ENCODE measurements at places on chromosomes 7 and 10.

DNA sequence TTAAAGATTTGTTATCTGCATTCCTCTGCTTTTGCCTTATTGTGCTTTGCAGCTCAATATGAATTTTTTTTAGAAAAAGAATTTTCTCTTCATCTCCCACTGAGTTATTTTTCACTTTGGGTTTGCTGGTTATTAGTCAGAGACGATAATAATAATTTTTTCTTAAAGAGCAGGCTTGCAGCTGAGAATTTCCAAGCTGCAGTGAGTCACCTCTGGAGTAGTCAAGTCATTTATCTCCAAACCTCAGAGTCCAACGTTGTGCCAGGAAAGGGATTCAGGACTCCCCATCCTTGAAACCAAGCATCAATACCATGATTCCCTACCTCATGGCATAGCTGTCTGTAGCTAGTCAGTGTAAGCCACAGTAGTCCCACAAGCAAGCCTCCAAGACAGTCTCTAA is 15.2 kb upstream of the EGR2 start:
- no peak for DNase-seq

DNA sequence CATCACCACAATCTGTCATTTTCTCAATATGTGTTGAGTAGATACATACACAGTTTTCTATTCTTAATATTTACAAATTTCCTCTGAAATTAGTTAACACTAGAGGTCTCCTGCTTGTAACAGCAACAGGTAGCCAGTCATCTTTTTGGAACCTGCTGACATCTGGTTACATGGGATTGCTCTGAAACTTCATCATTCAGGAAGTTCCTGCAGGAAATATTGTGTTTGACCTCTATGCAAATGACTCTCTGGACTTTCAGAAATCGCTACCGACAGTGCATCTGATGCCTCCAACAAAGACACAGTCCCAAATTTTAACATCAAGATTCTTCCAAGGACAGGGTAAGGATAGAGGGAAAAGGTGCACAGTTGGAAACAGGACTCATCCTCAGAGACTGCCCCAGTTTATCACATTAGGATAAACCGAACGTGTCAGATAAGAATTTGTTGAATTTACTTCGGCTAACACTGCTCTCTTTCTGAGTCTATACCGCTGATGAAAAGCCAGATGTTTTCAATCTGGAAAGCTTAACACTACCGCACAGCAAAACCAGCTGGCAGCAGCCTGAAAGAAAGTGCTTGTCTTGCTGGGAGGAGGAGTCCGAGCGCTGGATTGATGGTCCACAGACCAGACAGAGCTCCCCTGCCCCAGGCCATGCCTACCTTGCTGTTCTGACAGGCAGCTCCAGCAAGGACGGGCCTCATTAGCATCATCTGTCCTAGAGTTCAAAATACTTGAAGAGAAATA is 633.4 kb downstream of the PARD3 start:
- DNase-seq: no peak

DNA sequence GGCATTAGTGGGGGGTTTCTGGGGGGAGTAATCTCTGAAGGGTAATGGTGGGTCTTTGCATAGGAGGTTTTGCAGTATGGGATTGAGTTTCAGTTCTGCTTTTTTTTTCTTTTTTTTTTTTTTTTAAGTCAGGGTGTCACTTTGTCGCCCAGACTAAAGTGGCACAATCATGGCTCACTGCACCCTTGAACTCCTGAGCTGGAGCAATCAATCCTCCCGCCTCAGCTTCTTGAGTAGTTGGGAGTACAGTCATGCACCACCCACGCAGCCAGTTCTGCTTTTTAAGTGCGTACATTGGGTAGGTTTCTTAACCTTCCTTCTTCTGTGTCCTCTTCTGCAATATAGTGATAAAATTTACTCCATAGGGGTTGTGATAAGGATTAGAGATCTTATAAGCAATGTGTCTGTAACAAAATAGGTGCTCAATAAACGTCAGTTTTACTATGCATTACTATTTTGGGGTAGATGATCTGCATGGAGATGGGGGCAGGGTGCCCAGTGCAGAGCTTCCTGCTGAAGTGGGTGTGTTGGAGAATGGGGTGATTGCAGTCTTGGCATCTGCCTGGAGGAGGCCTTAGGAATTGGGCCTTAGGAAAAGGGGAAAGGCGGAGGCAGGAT is 9.6 kb downstream of the KAZALD1 start:
- DNase-seq: no peak

DNA sequence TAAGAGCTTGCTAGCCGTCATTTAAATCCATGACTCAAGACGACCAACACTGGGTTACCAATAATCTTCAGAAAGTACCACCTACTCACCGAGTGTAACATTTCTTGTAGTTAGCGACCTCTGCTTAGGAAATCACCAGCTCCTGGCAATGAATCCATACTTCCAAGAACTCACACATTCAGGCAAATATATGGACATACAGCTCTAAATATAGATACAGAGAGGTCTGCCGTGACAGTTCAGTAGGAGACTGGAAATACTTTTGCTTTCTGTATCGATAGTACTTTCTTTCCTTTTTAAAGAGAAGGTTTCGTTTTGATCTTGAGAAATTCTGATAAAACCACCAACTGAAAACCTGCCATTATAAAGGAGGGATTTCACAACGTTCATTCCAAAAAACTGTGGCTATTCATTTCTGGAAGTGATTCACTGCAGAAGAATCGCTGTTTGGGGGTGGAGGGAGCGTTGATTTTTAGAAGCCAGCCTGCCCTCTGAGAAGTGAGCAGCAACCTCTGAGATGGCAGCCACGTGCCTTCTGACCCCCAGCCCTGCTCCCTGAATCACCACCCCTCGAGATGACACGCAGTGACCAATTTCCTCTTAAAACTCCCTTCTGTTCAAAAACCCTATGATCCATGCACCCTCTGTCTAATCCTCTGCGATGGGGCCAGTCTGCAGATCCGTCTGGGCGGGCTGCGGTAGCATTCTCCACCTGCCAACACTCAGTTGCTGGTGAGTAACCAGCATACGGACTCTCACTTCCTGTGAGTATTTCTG is 179.0 kb upstream of the KLF14 start:
- peak; percentile 91 for DNase-seq

DNA sequence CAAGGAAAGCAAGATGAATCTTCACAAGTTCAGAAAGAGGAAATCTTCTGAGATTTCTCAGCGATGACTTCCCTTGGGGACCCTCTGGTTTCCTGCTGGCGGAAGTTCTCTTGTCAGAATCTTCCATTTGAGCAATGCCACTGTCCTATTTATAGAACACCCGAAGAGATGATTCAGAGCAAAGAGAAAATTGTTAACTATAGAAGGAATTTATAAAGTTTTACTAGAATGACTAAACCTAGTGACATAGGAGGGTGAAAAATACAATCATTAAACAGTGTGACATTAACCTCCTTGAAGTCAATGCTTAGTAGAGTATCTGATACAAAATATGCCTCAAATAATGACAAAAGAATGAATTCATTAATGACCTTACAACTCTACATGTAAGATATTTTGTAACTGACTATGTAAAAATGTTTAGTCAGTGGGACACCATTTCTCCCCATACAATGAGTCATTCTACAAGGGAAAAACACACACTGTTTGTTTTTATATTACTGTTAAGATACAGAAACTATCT is 206.5 kb upstream of the CNTNAP2 start:
- no peak for DNase-seq

- DNase-seq: no peak
Observed at GRCh38 chr7:73716318-73716890, 3.1 kb downstream of the STX1A start.

GRCh38 chr10:10797513-10797912 is 220.2 kb upstream of the CELF2 start:
- DNase-seq: no peak

DNA sequence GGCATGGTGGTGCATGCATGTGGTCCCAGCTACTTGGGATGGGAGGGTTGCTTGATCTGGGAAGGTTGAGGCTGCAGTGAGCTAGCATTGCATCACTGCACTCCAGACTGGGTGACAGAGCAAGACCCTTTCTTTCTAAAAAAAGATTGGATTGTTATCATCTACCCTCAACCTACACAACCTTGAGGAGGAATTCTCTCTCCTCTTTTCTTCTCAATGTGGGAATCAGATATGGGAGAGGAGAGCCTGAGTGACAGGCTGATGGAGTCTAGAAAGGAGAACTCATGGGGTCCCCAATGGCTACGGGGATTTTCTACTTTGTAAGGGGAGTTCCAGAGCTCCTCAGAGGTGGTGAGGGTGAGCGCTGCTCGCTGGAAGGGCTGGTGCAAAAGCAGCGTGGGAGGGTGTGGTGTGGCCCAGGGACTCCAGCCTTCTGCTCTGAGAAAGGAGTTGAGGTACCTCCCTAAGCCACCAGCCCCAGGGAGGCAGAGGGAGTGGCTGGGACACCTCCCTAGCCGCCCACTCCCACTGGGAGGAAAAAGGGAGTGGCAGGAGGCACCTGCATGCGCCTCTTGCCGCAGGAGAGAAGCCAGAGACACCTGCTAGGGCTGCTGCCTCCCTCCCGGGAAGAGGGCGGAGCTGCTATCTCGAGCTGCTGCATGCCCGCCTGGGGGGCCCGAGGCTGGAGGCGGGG is 48.4 kb downstream of the GATA3 start:
- no peak for DNase-seq

DNA sequence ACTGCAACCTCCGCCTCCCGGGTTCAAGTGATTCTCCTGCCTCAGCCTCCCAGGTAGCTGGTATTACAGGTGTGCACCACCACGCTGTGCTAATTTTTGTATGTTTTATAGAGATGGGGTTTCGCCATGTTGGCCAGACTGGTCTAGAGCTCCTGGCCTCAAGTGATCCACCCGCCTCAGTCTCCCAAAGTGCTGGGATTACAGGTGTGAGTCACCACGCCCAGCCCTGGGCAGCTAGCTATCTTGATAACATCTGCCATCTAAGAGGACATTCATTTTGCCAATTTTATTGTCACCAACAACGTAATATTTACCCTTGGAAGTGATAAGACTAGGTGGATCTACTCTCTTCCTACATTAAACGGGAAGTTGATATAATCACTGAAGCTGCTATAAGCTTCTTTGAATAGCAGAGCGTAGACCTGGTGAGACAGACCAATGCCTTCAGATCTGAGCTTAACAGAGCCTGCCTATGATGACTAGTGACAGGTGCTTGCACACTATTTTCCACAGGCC is 39.7 kb upstream of the SLC35B4 start:
- no peak for DNase-seq

GRCh38 chr10:2529945-2530344 is 537.4 kb upstream of the PFKP start:
- no peak for DNase-seq

DNA sequence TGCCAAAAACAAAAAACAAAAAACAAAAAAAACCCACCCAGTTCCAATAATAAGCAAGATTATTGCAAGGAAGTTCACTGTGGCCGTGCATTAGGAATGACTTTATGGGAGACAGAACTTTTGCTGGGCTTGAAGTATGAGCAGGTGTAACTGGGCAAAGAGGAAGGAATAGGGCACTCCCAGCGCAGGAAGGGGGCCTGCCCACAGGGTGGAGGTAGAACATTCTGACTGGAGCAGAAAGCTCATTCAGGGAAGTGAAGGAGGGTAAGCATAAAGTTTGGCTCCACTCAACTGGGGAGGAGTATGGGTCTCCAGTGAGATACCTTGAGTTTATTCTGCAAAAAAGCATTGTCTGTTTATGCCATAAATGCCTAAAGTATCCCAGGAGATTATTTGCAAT is 42.1 kb upstream of the WIPF3 start:
- no peak for DNase-seq

DNA sequence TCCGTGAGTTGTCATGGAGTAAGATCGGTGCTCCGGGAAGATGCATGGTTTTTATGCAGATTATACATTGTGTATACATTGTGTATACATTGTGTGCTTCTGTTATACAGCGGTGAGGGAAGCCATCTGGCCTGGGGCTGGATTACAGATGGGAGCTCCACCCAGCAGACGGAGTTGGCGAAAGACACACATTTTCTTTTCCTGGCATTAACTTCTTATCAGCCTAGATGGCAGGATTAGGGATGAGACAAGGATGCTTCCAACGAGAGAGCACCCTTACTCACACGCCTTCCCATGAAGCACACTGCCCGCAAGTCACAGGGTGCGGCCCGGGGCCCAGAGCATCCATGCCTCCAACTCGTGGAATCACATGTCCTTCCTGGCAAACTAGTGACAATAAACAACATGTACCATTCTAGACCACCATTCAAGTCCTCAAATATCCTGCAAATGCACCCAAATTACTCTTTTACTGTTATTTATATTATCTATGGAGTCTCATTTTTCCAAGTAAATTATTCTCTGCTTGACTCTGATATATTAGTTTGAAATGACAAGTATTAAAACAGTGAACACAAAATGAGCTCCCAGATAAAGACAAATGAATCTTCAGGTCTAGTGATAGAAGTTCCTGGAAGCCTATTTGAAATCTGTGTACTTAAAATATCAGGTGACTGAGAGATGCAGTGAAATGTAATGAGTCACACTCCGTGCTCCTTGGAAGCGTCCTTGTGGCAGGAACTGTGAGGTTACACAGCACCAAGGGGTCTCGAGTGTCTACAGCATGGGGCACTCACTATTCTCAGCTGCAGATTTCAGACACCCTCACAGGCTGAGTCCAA is 29.8 kb upstream of the PPP2R2D start:
- DNase-seq: no peak

DNA sequence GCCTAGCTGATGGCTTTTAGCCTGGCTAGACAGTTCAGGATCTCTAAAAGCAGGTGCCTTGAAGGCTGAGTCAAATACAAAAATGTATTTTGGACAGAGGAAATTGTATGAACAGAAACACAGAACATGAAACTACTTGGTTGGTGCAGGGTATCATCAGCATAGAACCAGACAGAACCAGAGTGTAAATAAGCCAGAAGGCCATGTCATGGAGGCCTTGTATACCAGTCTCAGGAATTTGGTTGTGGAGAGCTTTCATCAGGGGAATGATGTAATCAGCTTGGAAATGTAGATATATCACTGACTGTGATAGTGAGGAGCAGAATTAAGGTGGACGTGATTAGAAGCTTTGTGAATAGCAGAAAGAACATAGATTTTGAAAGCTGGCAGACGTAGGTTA is 82.9 kb downstream of the CFTR start:
- DNase-seq: no peak

DNA sequence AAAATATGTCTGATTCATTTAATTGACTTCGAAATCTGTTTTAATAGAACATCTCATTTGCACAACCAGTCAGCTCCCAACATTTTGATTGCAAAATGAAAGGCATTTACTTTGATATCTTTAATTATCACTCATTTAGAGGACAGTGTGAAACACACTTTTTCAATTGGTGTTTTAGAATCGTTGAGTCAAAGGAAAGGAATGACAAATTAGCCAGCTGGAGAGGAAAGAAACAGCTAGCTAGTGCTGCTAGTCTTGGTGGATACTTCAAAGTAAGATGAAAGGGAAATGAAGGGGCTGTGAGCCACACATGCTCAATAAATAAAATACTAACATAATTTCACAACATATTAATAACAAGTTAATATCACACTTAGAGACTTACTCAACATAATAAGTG is 570.2 kb downstream of the PHTF2 start:
- DNase-seq: no peak

GRCh38 chr10:67802767-67803538 is 35.0 kb downstream of the DNAJC12 start:
- no peak for DNase-seq

- no peak for DNase-seq
Observed at GRCh38 chr7:114540291-114540690, 125.7 kb downstream of the FOXP2 start.

Measured in HCT116 (cell line).